ENCODE measurements at places on chromosomes 16 and 17.

DNA sequence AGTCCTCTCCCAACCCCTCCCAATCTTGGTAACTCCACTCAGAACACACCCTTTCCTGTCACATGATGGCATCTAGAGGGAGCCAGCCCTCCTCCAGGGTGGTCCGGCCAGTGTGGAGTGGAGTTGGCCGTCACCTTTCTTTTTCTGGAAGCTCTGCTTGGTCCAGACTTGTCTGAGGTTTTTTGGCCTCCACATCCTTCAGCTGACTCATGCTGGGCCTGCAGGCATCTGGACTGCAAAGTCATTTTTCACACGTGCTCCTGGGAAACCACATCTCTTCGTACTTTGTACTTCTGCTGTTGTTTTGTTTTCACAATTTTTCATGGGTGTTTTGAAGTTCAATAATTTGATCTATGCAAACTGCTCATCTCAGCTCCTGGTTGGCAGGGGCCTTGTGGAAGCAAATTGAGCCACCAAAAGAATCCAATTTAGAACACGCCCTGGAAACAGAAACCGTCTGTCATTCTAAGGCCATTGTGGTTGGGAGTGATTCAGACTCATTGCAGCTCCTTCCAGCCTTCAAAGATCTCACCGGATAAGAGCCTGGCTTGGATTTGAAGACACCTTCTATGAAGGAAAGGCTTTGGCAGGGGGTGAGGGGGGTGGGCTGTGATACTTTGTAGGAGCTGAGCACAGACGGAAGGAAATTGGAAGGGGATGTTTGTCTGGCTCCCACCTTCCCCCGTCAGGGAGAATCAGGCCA, 42.4 kb upstream of the NF1 start:
- no peak for DNase-seq

GRCh38 chr17:66431910-66432309, 129.5 kb downstream of the PRKCA start:
- DNase-seq: no peak

DNA sequence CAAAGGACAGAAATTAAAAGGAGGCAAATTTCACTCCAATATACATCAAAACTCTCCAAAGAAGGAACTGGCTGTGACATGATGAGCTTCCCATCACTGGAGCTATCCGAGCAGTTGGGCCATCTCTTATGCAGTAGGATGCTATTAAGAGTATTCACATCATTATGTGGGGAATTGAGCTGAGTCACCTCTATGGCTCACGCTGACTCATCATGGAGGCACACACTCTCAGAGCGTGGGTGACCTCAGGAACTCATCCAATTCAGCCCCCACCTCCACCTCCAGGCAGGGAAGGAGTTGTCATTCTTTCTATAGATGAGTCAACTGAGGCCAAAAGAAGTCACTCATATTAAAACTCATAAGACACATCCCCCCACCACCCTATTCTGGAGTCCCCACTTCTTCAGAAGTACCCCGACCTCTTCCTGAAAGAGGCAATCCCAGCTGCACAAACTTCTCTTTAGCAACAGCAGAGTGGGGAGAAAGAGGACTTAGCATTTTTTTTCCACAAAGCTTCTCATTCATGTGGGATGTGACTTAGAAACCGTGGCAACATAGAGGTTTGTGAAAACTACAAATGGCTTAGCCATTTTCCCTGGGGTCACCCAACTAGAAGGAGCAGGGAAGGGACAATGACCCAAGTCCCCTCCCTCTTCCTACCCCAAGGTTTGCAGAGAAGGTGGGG, 32.5 kb downstream of the ABCC12 start:
- no peak for DNase-seq

DNA sequence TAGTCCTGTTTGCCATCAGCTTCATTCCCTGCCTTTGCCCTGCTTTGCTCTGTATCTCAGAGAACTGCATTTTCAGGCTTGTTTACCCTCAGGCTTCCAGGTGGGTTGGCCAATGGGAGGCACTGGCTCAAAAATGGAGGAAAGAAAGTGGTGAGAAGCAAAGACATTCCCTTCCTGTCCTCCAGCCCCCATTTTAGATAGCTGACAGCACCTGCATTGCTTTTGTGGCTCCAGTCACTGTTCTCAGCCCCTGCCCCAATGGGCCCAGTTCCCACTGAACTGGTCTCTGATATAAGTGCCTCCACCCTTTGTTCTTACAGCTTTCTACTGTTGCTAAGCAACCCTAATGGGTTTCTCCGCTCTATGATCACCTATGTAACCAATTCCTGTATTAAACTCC, 19.4 kb upstream of the SDK2 start:
- no peak for DNase-seq

DNA sequence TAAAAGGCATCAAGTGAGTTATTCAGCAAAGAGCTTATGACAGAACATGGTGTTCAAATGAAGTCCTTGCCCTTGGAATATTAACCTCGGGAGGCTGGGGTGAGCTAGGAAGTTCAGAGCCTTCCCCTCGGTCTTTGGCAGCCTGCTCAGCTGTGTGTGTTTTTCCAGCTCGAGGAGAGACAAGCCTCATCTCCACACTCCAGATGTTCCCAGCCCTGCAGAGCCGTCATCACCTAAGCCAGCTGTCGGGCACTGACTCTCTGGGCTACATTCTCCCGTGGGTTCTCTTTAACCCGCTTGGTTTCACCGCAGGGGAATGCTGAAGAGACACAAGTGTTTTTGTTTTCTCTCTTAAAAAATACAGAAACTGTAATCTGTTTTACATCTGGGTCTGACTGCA, 47.1 kb downstream of the IRX3 start:
- no peak for DNase-seq

GRCh38 chr17:27807567-27808470, 7.5 kb upstream of the NOS2 start:
- no peak for DNase-seq

GRCh38 chr16:75260851-75261589, 9.6 kb upstream of the BCAR1 start:
- DNase-seq: no peak

DNA sequence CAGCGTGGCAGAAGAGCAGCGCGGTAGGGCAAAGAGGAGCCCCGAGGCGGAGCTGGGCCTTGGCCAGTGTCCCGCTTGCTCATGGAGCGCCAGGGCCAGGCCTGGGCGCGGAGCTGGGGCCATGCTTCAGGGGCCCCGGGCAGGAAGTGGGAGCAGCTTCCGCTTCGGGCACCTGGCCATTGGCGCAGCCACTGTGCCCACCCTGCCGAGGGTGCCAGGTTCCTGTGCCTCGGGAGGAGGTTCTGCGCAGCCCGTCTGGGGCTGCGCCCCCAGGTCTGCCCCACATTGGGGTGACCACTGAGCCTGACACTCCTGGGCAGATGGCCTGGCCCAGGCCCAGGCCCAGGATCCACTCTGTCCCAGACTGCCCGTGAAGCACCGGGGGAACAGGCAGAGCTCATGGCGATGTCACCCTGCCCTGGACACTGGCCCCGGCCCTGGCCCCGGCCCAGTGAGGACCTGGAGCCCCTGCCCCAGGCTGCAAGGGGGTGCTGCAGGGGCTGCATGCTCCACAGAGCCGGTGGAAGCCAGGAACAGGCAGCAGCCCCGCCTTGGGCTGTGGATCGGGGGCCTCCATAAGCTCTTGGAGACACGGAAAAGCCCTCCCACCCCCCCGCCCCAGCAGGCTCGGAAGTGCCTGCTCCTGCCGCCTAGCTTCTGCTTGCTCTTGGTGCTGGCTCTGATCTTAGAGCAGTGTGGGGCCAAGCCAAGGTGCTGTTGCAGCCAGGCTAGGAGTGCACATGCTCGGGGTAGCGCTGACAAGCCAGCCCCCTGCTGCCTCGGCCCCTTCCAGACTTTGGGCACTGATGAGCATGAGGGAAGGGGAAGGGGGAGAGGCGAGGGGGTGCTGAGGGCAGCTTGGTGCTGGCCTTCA, 35.9 kb upstream of the FOXJ1 start:
- no peak for DNase-seq
